ENCODE measurements at places on chromosomes 1 and 21.

- DNase-seq = no peak
These were observed 350.3 kb upstream of the LYPLAL1 start for GRCh38 chr1:218823291-218823900.

DNA sequence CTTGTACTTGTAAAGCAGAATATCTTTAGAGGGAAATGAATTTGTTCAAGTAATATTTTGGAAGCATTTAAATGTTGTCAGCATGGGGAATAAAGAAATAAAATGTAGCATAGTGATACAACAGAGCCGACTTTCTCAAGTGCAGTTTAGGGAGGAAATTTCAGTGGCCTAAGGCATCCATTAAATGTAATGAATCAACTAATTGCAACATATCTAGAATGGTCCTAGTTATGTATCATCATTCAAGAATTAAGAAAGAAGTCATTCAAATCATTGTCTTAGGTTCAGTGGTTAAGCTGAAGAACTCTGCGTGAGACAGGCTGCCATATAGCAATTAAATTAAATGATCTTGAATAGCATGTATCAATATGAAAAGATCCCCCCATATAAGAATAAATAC is 360.7 kb downstream of the TBX15 start:
- no peak for DNase-seq

DNA sequence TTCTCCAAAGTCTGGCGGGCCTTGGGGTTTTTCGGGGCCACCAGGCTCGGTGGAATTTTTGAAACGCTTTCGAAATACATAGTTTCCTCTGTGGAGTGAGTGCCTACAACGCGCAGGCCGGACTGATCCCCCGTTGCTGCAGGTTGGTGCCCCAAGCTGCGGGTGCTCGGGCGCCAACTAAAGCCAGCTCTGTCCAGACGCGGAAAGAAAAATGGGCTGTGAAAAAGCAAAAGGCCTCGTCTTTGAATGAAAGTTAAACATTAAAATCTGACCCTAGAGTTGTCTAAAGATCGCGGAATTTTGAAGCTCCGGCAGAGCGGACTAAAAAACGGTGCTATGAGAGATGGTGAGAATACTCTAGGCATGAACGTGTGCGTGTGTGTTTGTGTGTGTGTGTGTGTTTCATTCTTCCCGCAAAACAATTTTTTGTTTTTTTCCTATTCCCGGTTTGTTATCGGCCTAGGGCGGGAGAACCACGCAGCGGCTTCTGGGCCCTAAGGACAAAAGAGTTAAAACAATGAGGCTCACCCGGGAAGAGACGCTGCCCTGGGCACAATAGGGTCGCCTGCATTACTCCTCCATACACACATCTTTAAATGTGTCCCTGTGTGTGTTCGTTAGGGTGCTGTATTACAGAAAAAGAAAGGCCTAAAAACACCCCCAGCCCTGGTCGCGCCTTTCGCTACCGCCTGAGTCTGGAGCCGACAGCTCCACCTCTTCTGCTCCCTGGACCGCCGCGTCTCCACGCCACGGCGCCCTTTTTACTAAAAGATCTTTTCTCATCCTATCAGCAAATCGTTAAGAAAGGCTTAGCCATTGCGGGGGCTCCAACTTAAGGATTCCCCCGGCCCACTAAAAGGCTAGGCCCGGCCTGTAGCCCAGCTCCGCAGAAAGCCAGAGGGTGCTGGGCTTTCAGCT is 3.2 kb downstream of the TBX15 start:
- DNase-seq = no peak

- DNase-seq = no peak
These were observed 1660.8 kb downstream of the PLA2G4A start for GRCh38 chr1:188489336-188490112.

GRCh38 chr1:83113652-83114051 is 885.3 kb downstream of the TTLL7 start:
- no peak for DNase-seq

DNA sequence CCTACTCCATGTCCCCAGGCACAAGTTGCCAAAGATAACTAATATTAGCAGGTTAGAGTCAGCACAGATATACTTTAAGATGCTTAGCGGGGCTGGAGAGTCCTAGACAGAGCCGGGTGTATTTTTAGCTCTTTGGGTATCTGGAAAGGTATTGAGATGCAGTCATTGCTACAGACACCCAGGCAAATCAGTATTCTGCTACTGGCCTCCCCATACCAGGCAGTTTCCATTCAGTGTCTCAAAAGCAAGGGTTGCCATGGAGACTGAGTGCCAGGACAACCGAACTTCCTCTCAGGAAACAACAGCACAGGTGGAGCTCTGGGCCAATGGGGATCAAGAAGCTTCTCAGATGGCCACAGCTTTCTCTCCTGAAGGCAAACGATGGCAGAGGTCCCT is 45.3 kb downstream of the KCNC4 start:
- DNase-seq = no peak

GRCh38 chr1:155026588-155026987 is 7.0 kb downstream of the DCST2 start:
- DNase-seq = no peak

- DNase-seq = no peak
These were observed 57.6 kb downstream of the SIM2 start for GRCh38 chr21:36756527-36756926.

- no peak for DNase-seq
These were observed 20.2 kb downstream of the DHRS3 start for GRCh38 chr1:12597792-12598191.

GRCh38 chr1:98201666-98202081 is 280.8 kb upstream of the DPYD start:
- no peak for DNase-seq

GRCh38 chr1:159892944-159893343 is 7.0 kb downstream of the CFAP45 start:
- no peak for DNase-seq

GRCh38 chr1:19775831-19776230 is 23.9 kb downstream of the TMCO4 start:
- no peak for DNase-seq

GRCh38 chr1:205199090-205199930 is 12.2 kb downstream of the DSTYK start:
- DNase-seq = no peak

- DNase-seq = no peak
These were observed 44.0 kb downstream of the MORN1 start for GRCh38 chr1:2347409-2347785.

GRCh38 chr1:40627987-40628902 is 37.2 kb downstream of the RIMS3 start:
- DNase-seq = no peak

GRCh38 chr1:111665497-111665896 is 45.9 kb downstream of the RAP1A start:
- no peak for DNase-seq

GRCh38 chr1:185412385-185413087 is 95.5 kb upstream of the IVNS1ABP start:
- no peak for DNase-seq

DNA sequence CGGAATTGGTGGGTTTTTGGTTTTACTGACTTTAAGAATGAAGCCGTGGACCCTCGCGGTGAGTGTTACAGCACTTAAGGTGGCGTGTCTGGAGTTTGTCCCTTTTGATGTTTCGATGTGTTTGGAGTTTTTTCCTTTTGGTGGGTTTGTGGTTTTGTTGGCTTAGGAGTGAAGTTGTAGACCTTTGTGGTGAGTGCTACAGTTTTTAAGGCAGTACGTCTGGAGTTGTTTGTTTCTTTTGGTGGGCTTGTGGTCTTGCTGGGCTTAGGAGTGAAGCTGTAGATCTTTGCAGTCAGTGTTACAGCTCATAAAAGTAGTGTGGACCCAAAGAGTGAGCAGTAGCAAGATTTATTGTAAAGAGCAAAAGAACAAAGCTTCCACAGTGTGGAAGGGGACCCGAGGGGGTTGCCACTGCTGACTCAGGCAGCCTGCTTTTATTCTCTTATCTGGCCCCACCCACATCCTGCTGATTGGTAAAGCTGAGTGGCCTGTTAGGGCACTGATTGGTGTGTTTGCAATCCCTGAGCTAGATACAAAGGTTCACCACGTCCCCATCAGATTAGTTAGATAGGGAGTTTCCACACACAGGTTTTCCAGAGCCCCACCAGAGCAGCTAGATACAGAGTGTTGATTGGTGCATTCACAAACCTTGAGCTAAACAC is 20.9 kb downstream of the HENMT1 start:
- DNase-seq = peak; percentile 14

- no peak for DNase-seq
These were observed 76.4 kb upstream of the PRMT6 start for GRCh38 chr1:106980121-106980520.

GRCh38 chr1:1182491-1183220 is 9.0 kb downstream of the TTLL10 start:
- no peak for DNase-seq

DNA sequence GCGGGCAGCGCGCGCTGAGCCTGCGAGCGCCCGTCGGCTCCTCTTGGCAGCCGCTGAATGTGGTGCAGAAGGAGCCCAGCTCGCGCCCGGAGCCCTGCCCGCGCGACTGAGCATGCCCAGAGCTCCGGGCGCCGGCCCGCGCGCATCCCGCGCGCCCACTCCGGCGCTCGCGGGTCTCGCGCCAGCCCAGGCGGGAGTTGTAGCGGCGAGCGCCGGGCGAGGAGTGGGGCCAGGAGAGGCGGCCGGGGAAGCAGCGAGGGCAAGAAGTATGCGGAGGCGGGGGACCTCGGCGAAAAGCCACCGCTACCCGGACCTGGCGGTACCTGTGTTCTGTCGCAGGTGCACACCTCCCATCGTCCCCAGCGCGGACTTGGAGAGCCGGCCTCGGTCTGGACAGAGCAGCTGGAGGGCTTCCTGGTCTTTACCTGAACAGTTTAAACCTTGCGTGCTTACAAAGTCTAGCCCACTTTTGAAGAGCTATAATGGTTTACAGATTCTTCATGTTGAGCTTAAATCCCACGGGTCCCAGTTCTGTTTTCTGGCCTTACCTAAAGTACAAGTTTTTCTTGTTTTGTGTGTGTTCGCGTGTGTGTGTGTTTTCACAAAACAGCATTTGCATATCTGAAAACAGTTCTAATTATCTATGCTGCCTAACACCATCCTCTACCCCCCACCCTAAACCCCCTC is at the start of gene DDAH1:
TSS of gene DDAH1 (minus strand) at position 61 of the 687 bp plus-strand sequence. CDS start 114 bp downstream, outside the sequence.
- no peak for DNase-seq

DNA sequence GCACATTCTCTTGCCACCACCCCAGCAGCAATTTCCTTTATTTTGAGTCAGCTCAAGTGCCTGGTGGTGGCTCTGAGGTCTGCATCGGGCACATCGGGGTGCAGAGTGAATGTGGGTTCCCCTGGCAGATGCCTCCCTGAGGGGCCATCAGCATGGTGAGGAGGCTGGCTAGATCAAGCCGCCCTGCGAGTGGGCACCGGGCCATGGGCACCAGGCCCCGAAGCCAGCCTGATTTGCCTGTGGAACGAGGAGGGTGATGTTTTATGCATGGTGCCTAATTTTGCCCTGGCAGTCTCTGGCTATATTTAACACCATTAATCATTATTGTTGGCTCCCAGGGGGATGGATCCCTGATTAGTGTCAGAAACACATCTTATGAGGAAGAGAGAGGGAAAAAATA is 36.3 kb downstream of the ACTL8 start:
- DNase-seq = no peak

GRCh38 chr1:46623743-46624644 is 7.4 kb upstream of the MOB3C start:
- no peak for DNase-seq

GRCh38 chr1:17207966-17208418 is 3.1 kb downstream of the PADI1 start:
- no peak for DNase-seq

DNA sequence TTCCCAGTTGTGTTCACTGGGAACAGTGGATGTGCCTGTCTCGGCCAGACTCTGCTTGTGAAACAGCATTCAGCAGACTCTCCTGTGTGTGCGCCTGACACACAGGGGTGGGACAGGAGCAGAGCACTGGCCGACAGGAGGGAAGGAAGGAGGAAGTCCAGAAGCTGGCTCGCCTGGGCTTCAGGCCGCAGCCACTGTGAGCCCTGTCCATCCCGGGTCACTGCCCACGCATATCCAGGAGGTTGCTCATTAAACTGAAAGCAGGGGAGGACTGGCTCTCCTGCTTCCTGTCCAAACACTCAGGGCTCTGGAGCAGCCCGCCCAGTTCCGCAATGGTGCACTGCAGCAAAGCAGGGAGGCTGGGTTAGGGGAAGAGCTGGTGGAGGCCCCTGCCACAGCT is 218.7 kb upstream of the VAMP3 start:
- no peak for DNase-seq

DNA sequence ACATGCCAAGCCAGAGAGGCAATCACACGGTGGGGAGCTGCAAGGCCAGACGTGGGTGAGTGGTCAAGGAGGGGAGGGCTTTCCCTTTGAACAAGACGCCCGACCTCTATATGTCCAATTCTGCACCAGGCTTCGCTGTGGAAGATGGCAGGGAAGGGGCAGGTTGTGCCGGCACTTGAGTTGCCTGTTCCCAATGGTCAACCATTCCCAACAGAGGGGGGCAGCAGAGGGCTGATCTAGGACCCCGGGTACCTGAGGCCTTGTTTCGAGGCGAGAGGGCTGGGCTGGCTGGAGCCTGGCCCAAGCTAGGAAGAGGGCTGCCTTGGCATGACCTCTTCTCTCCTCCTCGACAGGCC is 64.9 kb downstream of the TMEM53 start:
- DNase-seq = no peak

DNA sequence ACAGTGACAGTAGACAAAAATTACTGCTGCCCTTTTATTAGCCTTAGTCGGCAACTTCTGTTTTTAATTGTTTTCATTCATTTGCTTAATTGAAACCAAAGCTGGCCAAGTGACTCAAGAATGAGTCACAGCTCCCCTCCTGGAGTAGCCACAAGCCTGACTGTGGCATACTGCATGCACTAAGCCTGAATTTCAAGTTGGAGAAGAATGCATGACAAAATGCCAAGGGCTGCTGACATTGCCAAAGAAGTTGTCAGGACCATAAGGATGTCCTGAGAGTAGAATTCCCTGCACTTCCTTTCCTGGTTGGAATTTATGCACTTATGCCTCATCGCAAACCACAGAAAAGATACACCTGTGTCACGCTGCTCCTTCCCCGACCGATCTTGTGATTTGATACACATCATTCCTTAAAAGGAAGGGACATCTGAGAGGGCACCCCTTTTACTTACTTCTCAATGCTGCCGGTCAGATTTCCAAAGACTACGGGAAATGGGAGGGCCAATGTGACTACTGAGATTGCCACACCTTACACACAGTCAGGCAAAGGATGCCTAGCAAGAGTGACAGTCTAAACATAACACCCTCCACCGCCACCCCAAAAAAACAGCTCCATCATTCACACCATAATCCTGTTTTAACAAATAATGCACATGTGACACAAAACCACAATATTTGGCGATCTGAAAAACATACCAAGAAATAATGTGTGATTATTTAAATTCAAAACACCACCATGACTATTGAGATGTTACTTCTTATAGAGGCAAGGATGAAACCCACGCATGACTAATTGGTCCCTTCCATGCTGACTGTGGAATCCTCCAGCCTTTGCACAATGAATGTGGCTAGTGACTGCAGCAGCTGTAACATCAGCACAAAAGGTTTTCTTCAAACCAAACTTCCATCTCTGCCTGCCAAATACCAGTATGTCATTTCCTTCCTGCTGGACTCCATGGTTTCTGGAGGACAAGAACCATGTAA is 28.2 kb downstream of the VAV3 start:
- DNase-seq = no peak

- no peak for DNase-seq
These were observed 24.4 kb downstream of the URB1 start for GRCh38 chr21:32368386-32368785.

Measured in stimulated activated CD8-positive, alpha-beta memory T cell treated with anti-CD3 and anti-CD28 coated beads, Interleukin-2, amount 100 ng/mL, for 1 hour (primary cell).